ENCODE measurements at places on chromosomes 1 and 21.
A peak's percentile ranks its signal among the peaks of the same experiment; 100 is the strongest.

DNA sequence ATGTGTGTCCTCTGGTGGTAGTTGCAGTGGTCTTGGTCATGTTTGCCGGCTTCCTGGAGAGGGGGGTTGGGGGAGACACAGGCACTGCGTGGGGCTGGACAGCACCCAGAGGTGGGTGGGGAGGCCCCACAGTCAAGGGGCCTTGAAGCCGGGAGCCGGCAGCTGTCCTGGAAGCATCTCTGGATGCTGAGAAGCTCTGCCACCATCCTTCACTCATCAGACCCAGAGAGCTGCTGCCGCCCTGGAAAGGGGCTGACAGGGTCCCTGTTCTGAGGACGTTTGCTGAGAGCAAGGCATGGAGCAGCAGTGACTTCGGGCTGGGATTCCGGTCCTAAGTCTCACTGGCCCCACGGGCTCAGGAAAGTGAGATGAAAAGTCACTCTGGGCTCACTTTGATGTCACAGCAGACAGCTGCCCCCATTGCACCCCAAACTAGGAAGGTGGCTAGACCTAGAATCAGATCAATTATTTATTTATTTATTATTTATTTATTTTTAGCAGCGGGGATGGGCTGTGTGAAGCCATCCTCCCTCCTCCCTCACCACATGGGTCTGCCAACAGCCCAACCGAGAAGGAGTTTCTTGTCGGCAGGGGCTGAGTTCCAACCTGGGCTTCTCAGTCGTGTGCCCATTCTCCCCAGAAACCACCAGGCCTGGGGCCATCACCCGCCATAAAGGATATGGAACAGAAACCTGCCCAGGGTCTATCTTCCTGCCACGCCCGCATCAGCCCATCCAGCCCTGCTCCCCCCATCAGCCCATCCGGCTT is 547.4 kb downstream of the PTPRU start:
- DNase-seq = no peak

DNA sequence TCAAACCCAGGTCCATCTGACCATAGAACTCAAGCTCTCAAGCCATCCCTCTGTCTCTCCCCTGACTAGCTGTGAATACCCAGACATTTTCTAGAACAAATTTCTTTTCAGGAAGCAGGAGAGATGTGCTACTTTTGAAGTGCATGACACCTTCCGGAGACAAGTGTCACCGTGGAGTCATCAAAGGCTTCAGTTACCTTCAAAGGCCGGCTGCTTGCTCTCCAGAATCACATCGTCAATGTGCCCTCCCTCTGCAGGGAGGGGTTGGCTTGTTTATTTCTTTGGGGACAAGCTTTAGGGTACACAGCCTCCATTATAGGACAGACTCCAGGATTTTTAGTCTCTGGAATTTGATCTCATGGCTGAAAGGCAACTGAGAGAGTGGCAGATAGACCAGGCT is 37.7 kb upstream of the IGSF21 start:
- DNase-seq = no peak

- DNase-seq = no peak
Measured at GRCh38 chr1:228465571-228466146, 21.5 kb upstream of the RNF187 start.

DNA sequence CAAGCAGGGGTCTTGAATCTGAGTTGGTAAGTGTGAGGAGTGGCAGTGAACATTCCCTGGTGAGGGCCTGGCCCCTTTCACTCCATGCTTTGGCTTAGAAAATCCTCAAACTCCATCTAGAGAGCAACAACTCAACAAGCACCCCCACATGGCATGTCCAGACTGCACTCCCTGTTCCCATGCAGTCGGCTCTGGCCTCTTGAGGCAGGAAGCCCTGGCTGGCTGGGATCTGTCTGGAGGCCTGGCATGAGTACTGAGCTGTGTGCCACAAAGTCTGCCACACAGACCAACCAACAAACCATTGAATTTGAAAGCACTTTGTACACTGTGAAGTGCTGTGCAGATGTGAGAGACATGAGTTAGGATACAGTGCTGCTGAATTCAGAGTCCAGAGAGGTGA is 25.2 kb downstream of the COA7 start:
- DNase-seq = no peak

DNA sequence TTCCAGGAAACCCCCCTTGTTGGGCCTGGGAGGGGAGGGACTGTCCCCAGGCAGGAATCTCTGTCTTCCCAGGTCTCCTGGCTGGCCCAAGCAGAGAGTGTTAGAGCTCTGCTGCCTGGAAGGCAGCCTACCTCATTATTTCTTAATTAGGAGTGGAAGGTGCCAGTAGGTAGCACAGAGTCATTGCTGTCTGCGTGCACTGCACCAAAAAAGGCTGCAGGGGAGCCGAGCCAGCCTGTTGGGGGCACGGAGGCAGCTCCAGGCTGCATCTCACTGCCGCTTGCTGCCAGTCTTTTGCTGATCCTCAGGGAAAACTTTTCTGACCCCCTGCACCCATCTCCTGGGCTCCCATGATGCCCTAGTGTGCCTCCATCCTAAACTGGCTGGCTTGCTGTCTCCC is 58.1 kb downstream of the LRRN2 start:
- no peak for DNase-seq

DNA sequence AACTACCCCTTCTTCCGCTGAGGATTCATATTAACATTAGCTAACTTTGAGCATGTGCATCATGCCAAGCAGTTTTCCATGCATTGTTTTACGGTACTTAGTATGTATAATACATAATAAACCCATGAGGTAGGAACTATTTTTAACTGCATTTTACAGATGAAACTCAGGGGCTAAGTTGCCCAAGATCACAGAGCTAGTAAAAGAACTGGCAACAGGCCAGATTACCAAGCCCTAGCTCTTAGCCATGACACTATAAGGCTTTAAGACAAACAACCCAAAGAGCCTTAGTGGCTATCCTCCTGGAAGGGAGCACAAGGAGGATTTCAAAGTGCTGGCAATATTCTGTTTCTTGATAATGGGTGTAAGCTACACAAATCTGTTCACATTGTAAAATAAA is 6.1 kb downstream of the AK2 start:
- DNase-seq = peak; percentile 65

GRCh38 chr1:29880556-29880955 is 644.2 kb downstream of the PTPRU start:
- no peak for DNase-seq
